ENCODE measurements at places on chromosomes 7 and 10.

DNA sequence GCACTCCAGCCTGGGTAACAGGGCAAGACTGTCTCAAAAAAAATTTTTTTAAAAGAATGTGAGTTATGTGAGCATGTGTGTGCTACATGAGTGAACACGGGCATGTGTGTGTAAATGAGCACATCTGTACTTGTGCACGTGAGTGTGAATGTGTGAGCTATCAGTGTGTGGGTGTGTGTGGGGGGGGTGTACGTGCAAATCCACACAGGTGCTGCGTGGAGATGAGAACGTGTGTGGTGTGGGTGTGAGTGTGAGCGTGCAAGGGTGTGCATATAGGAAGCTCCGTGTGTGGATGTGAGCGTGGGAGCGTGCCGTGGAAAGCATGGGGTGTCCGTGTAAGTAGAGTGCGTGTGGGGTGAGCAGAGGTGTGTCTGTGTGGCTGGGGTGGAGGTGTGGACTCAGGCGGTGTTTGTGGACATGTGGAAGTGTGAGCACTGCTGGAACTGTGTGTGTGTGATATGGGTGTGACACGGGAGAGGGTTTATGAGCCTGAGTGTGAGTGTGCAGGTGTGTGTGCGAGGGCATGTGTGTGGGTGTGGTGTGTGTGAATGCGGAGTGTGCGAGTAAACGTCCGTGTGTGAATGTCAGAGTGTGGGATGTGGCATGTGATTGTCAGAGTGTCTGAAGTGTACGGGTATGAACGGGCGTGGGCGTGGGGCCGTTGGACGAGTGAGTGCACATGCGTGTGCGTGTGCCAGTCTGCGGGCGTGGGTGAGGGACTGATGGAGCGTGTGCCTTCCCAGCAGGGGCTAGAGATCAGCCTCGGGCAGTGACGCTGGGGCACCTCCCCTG lies 45.9 kb upstream of the TNRC18 start:
- no peak for DNase-seq

DNA sequence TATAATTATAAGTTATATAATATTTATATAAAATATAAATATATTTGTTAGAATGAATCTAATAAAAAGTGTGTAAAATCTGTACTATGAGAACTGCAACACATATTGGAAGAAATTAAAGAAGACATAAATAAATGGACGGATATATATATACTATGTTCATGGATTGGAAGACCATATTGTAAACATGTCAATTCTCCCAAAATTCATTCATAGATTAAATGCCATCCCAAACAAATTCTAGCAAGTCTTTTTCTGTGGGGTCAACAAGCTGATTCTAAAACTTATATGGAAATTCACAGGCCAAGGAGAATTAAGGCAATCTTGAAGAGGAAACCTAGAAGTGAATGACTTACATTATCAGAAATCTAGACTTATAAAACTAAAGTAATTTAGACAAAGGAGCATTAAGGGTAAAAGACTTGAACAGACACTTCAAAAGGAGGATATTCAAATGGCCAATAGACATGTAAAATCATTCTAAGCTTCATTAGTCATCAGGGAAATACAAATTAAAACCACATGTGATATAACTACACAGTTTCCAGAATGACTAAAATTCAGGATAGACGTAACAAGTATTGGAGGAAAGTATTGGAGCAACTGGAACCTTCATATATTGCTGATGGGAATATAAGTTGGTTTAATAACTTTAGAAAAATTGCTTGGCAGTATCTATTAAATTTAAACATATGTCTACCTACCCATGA lies 225.9 kb downstream of the EMX2 start:
- no peak for DNase-seq

- DNase-seq, result no peak
Observed at GRCh38 chr10:18786478-18786877, 127.2 kb downstream of the ARL5B start.

GRCh38 chr7:24733414-24734060 lies 23.7 kb downstream of the GSDME start:
- DNase-seq, result no peak

GRCh38 chr7:113093561-113093960 lies 6.9 kb upstream of the GPR85 start:
- no peak for DNase-seq

GRCh38 chr10:34058845-34059614 lies 724.6 kb upstream of the NRP1 start:
- DNase-seq, result no peak

- no peak for DNase-seq
Observed at GRCh38 chr10:29908962-29909361, 150.4 kb downstream of the JCAD start.

GRCh38 chr7:95454438-95455045 lies 19.7 kb upstream of the PON2 start:
- DNase-seq, result peak; percentile 72

DNA sequence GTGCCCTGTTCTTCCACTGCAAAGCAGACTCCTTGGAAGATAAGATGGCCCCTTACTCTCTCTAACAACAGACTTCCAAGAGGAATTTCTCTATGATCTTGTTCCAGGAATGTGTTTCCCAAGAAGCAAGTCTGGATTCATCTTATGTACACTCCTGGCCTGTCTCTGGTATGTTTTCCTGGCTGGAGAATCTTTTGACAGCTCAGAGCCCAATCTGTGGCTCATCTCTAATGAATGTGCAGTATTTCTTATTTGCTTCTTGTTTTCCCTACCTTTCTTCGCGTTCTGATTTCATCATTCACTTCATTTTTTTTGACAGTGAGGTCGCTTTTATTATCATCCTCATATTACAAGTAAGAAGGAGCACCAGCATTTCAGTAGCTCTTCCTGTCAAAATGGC lies 53.0 kb upstream of the PITRM1 start:
- no peak for DNase-seq

- DNase-seq, result no peak
Observed at GRCh38 chr10:123999956-124000615, 93.3 kb downstream of the CHST15 start.

GRCh38 chr7:34298492-34299013 lies 359.5 kb upstream of the NPSR1 start:
- DNase-seq, result no peak

GRCh38 chr7:78788464-78788863 lies 665.0 kb downstream of the MAGI2 start:
- no peak for DNase-seq

GRCh38 chr10:132374176-132374575 lies 22.8 kb upstream of the PWWP2B start:
- no peak for DNase-seq

- DNase-seq, result no peak
Observed at GRCh38 chr7:74290553-74290950, 1.3 kb downstream of the CLIP2 start.

- DNase-seq, result no peak
Observed at GRCh38 chr10:14784459-14785055, 9.9 kb upstream of the FAM107B start.

- peak; percentile 47 for DNase-seq
Observed at GRCh38 chr10:306675-307185, 171.5 kb downstream of the ZMYND11 start.

GRCh38 chr7:22564511-22565045 lies 64.6 kb upstream of the STEAP1B start:
- DNase-seq, result no peak

DNA sequence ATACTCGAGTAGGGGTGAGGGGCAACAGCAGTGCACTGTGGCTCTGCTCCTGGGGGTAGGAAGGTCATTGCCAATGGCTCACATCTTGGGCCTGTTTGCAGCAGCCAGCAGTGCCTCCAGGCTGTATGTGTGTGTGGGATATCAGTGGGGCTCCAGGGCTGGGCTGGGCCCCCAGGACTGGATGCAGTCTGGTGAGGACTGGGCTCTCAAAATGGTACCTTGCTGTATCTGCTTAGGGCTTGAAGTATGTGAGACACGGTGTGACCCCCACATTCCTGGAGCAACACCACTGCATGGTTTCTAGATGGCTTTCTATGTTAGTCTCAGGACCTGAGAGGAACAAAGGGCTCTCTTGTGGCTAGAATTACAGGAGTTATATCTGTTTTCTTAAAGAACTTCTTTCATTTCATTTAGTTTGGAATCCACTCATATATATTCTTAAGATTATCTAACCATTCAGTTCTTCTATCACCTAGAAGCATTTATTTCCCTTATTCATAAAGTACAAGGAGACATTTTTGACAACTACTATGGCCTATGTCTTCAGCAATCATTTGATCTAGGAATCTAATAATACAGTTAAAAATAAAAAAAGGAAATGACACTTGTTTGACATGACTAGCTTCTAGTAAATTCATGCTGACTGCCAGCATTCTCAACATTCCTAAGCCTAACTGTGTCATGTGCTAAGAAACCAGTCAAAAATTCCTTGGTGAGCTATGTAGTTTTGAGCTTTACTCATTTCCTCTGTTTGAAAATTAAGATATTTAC lies 443.2 kb upstream of the SEMA3A start:
- DNase-seq, result no peak

- DNase-seq, result no peak
Observed at GRCh38 chr10:86840498-86840897, 84.1 kb downstream of the BMPR1A start.

- DNase-seq, result no peak
Observed at GRCh38 chr10:8344756-8345155, 290.3 kb downstream of the GATA3 start.

DNA sequence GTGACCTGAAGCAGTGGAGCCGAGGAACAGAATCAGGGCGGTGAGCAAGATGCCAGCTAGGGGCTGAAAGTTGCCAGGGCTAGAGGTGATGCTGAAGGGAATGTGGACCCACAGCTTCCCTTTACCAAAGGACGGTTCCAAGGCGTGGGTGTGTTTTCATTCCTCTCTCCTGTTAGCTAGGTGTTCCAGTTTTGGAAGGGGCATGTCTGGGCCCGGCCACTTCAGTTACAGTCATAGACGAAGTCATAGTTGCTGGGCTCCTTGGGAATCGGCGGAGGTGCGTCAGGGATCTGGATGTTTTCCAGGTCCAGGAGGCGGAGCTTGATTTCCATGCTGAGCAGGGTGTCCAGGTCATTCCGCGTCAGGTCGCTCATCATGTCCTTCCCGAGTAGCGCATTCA lies 131.0 kb upstream of the AOAH start:
- no peak for DNase-seq

GRCh38 chr7:98066934-98067507 lies 39.6 kb upstream of the LMTK2 start:
- DNase-seq, result no peak

DNA sequence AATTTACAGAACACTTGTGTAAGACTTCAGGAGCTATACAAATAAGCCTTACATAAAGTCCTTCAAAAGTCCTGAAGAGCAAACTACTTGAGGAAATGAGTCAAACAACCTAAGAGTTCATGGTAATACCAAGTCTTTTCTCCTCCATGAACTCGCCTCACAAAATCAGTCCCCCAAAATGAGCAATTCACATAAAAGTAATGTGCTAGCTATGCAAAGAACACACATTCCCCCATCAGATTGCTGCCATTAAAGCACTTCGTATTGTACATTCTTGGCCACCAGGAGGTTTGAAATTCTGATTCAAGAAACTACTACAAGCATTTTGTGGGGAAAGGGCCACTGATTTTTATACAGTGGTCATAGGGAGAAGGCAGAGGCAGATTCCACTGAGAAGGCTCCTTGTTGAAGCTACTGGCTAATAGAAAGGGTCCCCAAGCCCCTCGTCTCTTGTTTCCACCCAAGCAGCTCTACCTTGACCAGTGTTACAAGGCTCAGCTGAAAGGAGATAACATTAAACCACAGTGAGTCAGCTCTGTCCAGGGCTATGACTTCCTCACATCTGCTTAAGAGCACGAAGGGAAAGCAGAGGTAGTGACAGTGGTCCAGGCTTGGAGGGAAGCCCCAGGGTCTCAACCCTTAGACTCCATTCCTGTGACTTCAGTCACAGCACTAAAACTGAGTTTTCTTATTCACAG lies 115.2 kb upstream of the CDK1 start:
- DNase-seq, result no peak

DNA sequence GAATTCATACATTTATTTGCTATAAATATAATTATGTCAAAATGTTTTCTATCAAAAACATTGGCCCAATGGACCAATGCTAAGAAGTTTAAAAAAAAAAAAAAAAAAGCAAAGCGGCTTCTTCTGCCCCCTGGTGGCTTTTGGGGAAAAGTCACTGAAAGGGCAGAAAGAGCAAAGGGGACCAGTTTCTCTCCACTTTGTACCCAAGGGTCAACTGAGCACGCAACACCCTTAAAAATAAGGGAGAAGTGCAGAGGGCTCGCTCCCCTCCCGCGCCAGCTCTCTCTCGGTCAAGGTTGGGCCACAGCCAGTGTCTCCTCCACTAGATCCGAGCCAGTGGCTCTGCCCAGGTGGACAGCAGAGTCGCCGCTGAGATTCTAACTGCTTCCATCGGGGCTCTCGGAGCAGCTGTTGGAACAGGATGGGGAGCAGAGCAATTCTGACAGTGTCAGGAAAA lies 136.4 kb upstream of the FGFR2 start:
- peak; percentile 47 for DNase-seq

GRCh38 chr10:25768167-25768566 lies 165.9 kb upstream of the MYO3A start:
- peak; percentile 18 for DNase-seq

- DNase-seq, result no peak
Observed at GRCh38 chr7:129522088-129522970, 20.0 kb downstream of the SMKR1 start.

DNA sequence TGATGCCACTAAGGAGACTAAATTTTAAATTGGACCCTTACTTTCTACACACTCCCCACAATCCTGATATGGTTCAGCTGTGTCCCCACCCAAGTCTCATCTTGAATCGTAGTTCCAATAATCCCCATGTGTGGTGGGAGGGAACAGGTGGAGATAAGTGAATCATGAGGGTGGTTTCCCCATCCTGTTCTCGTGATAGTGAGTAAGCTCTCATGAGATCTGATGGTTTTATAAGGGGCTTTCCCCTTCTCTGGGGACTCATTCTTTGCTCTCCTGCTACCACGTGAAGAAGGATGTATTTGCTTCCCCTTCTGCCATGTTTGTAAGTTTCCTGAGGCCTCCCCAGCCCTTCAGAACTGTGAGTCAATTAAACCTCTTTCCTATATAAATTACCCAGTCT lies 18.4 kb upstream of the BET1 start:
- peak; percentile 63 for DNase-seq

GRCh38 chr7:63023182-63023787 lies 975.4 kb upstream of the ZNF722 start:
- no peak for DNase-seq

- peak; percentile 60 for DNase-seq
Observed at GRCh38 chr7:35676211-35676610, 18.7 kb downstream of the HERPUD2 start.

DNA sequence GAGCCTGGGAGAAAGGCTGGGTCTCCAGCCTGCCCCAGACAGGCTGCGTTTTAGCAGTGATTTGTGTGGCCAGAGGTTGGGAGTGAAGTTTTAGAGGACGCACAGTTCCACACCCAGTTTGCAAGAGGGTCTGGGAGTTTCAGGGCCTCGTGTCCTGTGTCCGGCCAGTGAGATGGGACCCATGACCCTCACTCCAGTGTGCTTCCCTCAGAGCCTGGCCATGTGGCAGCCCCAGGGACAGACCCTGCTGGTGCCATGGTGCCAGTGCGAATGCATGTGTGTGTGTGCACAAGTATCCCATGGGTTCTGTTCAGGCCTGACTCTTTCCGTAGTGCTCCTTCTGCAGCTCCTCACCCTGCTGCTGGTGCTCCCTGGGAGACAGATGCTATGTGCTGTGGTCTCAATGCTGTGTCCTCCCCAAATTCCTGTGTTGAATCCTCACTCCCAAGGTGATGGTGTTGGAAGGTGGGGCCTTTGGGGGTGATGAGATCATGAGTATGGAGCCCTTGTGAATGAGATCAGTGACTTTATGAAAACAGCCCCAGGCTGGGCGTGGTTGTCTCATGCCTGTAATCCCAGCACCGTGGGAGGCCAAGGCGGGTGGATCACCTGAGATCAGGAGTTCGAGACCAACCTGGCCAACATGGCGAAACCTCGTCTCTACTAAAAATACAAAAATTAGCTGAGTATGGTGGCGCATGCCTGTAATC lies 16.5 kb downstream of the ECHDC3 start:
- DNase-seq, result no peak

- DNase-seq, result no peak
Observed at GRCh38 chr7:121313220-121313792, 15.5 kb upstream of the WNT16 start.
